ENCODE measurements at places on chromosomes 16 and 17.
A peak's percentile ranks its signal among the peaks of the same experiment; 100 is the strongest.

DNA sequence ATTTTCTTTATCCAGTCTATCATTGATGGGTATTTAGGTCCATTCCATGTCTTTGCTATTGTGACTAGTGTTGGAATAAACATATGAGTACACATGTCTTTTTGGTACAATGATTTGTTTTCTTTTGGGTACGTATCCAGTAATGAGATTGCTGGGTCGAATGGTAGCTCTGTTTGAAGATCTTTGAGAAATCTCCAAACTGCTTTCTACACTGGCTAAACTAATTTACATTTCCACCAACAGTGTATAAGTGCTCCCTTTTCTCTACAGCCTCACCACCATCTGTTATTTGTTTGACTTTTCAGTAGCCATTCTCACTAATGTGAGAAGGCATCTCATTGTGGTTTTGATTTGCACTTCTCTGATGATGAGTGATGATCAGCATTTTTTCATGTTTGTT, 103.7 kb downstream of the GOSR1 start:
- no peak for DNase-seq

GRCh38 chr17:70929226-70929625, 759.9 kb downstream of the KCNJ2 start:
- no peak for DNase-seq

DNA sequence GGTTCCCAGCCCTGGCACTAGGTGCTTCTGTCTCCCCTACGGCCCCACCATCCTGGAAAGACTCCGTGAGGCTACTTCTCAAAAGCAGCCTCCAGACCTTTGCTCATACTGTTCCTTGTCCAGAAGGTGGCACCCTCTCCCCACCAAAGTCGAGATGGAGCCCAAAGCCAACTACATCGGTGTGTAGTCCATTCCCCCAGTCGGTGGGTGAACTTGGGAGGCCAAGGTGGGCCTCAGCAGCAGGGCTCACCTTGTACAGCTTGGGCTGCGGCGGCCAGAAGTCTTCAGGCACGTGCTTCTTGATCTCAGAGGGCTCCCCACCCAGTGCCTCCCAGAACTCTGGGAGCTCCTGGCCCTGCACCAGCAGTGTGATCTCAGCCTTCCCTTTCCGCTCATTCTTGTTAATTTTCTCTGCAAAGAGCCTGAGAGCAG, 10.2 kb downstream of the FLII start:
- peak; percentile 50 for DNase-seq

GRCh38 chr16:79542237-79542774, 58.2 kb downstream of the MAF start:
- DNase-seq: no peak

DNA sequence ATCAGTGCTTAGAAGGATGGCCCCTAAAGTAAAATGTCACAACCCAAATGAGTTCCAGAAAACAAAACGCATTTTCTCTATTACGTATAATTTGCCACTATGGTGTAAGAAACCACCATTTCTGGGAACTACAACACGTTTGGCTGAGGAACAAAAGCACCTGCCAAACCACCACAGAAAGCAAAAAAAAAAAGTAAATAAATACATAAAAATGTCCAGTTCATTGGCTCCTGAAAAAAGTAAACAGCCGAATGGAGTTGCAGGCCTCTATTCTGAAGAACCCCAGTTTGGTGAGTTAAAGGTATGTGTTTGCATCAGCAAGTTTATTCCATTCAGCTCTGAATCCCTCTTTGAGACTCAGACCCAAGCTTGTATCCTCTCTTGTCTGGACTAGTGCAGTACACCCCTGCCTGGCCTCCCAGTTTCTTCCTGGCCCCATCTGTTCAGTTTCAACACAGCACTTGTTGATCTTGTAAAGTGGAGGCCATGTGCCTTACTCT, 36.9 kb downstream of the ERN1 start:
- DNase-seq: no peak

GRCh38 chr17:64332502-64332901, 58.2 kb downstream of the PECAM1 start:
- DNase-seq: no peak

DNA sequence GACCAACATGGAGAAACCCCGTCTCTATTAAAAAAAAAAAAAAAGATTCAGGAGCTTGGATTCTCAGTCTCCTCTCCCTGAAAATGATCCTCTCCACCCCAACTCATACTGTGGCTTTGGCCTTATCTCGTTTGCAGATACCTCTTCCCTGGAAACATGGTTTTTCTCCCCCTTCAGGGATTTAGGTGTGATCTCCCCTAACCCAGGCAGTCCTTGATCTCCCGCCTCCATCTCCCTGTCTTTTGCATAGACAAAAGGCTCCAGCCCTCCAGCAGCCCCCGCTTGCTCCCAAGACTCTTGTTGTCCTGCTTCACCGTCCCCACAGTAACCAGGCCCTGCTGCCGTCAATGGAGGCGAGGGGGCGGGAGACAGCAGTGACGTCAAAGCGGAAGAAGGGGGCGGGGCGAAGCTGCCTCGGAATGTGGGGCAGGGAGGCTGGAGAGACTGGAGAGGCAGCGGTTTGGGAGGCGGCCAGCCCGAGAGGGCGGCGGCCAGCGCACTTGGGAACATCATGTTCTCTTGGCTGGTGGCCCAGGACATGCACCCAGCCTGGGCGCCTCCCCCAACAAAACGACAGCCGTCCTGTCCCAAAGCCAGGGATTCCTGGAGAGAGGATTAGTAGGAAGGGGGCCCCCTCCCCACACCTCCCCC, 1.9 kb upstream of the PER1 start:
- DNase-seq: peak; percentile 97

- DNase-seq: no peak
Observed at GRCh38 chr17:29789196-29790170, 140.5 kb downstream of the SSH2 start.

DNA sequence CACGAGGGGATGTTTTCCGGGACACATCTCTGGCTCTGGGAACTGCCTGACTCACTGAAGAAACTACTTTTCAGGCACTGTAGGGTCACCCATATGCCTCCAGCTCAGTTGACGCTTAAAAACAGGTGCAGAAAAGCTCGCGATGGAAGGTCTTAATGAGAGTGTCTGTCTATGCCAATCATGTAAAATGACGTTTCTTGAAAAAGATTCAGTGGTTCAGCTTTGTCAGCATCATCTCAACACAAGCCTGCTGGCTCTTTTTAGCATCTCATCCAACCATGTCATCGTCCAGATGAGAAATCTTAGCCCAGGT, 27.5 kb downstream of the OR1D5 start:
- no peak for DNase-seq

- no peak for DNase-seq
Observed at GRCh38 chr17:62897706-62898105, 68.3 kb upstream of the TANC2 start.

DNA sequence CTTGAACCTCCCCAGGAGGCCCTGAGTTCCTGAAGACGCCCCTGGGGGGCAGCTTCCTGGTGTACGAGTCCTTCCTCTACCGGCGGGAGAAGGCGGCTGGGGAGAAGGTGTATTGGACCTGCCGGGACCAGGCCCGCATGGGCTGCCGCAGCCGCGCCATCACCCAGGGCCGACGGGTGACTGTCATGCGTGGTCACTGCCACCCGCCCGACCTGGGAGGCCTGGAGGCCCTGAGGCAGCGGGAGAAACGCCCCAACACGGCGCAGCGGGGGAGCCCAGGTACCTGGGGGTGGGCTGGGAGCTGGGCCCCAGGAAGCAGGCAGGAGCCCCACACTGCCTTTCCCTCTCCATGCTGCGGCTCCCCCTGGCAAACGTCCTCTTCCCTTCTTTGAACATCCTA, 22.0 kb downstream of the FLYWCH1 start:
- no peak for DNase-seq

DNA sequence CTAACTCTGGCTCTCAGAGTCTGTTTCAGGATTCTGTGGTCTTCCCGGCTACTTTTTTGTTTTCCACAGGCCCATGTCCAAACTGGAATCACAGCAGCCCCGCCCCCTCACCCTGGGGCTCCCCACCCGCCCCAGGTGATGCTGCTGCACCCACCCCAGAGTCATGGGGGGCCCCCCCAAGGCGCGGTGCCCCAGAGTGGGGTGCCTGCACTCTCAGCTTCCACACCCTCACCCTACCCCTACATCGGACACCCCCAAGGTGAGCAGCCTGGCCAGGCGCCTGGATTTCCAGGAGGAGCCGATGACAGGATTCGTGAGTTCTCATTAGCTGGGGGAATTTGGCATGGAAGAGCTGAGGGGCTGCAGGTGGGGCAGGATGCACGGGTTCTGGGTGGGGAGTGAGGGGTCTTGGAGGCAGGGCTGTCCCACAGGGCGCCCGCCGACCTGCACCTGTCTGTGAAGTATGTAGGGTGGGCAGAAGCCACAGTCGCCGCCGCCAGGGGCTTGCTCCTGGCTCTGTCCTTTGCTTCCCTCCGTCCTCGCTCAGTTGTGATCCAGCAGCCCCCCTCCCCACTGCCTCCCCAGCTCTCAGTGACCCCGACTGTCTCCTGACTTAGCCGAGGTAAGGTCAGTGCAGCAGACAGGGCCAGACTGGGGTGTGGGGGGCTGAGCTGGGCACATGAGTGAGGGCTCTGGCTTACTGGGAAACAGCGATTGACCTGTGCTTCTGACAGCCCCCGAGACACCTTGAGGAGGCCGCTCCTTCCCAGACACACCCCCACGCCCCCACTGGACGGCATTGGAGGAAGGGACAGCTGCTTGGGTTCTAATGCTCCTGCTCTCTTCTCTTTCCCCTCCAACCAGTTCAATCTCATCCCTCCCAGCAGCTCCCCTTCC, 10.0 kb downstream of the TUFM start:
- no peak for DNase-seq

GRCh38 chr16:78748220-78748929, 648.9 kb downstream of the WWOX start:
- DNase-seq: no peak

GRCh38 chr17:55639096-55639495, 83.6 kb downstream of the TMEM100 start:
- no peak for DNase-seq

GRCh38 chr17:62989501-62989900, 23.5 kb downstream of the TANC2 start:
- no peak for DNase-seq

DNA sequence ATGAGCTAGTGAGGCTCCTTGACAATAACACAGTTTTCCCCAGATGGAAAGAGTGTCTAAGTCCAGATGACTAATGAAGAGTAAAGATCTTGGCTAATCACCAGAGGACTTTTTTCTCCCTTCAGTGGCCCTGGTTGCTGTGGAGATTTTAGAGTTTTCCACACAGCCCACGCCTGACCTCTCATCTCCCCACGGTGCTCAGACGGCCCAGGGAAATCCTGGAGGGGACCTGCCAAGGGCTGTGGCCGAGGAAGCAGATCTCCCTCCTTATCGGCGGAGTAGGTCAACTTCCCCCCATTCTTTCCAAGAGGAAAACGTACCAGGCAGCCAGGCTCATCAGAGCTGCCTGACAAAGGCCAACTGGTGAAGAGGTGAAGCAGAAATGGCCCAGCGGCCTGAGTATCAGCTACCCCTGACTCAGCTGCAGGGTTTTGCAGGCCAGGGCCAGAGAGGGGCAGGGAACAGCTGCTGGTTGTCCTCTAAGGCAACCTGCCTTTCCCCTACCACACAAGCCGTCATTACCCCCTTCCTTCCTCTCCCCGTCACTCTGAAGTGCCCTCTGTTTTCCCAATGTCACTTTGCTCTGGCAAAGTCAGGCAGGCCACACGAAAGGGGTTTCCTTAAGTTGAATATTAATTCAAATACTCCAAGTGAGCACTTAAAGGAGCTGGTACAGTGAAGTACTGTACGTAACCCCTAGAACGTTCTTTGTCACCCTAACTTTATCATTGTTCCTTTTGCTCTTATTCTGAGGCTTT, 140.2 kb upstream of the ADAMTS18 start:
- DNase-seq: no peak

- no peak for DNase-seq
Observed at GRCh38 chr17:43814714-43815113, 18.2 kb downstream of the MPP3 start.

GRCh38 chr16:55392701-55393100, 68.7 kb downstream of the IRX6 start:
- no peak for DNase-seq

GRCh38 chr17:64401941-64402340, 11.3 kb upstream of the PECAM1 start:
- DNase-seq: no peak

- no peak for DNase-seq
Observed at GRCh38 chr16:17850581-17851250, 380.0 kb upstream of the XYLT1 start.

DNA sequence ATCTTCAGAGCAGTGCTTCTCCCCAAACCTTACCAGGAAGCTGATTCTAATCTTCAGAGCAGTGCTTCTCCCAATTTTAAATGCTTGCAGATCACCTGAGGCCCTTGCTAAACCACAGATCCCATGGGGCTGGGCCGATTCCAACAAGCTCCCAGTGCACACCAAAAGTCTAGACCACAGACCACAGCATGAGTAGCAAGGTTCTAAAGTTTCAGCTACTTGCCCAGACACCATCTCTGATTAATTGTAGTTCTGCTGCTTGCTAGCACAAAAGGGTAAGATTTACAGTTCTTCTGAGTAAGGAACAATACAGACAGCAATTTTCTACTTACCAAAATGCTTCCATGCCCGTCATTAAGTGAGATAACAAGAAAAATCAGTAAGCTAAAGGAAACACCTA, 12.2 kb downstream of the CLEC3A start:
- no peak for DNase-seq

GRCh38 chr16:88521674-88522073, 48.5 kb upstream of the ZC3H18 start:
- no peak for DNase-seq

- DNase-seq: no peak
Observed at GRCh38 chr17:61324950-61325349, 74.7 kb upstream of the TBX2 start.

GRCh38 chr17:17952691-17953090, 19.5 kb downstream of the TOM1L2 start:
- DNase-seq: no peak

GRCh38 chr17:40697297-40697696, 6.3 kb downstream of the KRT24 start:
- DNase-seq: no peak

GRCh38 chr16:67388591-67388990, 4.7 kb downstream of the TPPP3 start:
- no peak for DNase-seq

DNA sequence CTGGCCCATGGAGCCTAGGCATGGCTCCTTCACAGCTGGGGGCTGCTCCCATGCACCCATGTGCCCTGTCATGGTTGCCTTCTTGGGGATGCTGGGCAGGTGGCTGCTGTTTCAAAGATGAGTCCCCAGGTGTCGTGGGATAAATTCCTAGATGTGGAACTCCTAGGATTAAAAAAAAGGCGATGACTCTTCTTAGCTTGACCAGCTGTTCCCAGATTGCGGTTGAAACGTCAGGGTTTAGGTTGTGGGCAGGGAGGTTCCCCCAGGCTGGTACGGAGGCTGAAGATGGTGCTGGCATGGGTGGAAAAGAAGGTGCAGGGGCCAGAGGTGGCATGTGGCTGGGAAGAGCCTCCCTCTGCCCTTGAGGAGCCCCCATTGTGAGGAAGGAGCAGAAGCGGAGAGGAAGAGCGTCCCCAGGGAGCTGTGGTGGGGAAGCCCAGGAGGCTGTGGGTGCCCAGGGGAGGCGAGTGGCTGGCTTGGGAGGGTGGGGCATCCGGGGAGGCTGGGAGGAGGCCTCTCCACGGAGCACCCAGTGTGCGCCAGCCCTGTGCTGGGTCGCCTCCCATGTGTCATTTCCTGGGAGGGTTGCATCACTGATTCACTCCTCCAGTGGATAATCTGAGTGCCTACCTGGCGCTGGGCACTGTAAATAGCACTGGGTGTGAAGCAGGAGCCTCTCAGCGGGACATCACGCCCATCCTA, 7.5 kb upstream of the KCNJ12 start:
- no peak for DNase-seq
